Stimulated activated CD4-positive, alpha-beta T cell treated with anti-CD3 and anti-CD28 coated beads, Interleukin-4, amount 100 ng/mL, for 4 hours (primary cell): ENCODE measurements at places on chromosomes 3 and 15.

- no peak for DNase-seq
These were observed 761.7 kb upstream of the SEMA6D start for GRCh38 chr15:46955576-46955975.

DNA sequence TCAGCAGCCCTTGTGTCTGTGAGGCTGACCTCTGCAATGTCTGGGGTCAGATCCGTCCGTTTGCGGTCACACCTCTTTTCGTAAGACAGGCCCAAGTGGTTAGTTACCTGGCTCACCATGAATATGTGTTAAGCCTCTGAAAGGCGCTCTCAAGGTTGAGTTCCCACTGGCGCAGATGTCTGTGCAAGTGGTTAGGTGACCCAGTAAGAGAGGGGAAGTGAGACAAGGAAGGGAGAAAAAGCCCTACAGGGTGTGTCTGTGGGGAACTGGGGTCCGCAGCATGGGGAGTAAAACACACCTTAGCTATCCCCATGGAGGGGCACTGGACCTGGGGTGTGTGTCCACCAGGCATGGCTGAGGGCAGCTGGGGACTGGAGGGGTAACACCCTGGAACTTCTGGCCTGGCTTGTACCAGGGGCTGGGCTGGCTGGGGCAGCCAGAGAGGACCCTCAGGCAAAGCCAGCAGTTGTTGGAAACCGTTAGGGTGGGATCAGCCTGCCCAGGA, 391.6 kb upstream of the PROK2 start:
- no peak for DNase-seq

GRCh38 chr15:23866832-23867231, 179.7 kb upstream of the NDN start:
- DNase-seq: no peak

DNA sequence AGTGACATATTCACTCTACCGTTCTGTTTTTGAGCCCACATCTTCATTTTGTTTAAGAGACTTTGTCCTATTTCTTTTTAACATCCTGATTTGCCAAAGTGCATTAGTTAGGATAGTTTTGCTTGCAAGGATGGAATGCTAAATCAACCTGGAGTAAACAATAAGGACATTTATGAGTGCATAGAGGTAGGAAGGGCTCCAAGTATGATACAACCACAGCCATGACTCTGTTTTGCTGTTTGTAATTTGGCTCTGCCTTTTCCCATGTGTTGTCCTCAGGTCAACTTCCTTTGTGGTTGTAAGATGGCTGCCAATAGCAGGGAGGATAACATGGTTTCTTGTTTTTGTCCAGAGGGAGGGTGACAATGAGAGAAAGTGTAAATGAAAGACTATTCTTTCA, 66.4 kb upstream of the GOLIM4 start:
- no peak for DNase-seq

DNA sequence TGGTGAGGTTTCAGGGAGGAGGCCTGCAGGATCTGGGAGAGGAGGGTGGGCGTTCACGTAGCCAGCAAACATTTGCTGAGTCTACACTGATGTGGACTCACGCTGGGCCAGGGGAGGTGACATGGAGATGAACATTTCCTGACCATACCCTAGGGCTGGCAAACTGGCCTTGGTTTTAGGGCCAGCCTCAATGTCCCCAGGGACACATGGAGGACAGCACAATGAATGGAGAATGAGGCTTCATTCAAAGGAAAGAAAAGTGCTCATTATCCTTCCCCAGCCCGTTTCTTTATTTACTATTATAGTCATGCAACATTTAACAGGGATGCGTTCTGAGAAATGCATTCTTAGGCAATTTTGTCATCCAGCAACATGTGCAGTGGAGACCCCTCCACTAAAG, 26.8 kb downstream of the ACAN start:
- DNase-seq: no peak

DNA sequence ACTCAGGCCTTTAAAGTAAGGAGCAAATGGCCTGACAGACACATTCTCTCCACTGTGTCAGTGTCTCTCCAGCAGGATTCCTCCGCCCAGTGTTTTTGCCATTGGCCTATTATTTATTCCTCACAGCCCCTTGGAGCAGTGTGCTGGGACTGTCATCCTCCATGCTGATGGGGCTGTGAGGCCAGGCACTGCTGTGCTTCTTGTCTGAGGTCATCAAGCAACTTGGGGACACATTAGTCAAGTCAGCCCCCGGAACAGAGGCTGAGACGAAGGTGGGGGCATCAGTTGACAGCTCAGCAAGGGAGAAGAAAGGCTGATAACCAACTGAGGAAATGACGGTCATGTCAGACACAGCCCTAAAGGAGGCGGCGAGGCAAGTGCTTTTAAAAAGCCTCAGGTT, 67.4 kb downstream of the XXYLT1 start:
- DNase-seq: no peak

DNA sequence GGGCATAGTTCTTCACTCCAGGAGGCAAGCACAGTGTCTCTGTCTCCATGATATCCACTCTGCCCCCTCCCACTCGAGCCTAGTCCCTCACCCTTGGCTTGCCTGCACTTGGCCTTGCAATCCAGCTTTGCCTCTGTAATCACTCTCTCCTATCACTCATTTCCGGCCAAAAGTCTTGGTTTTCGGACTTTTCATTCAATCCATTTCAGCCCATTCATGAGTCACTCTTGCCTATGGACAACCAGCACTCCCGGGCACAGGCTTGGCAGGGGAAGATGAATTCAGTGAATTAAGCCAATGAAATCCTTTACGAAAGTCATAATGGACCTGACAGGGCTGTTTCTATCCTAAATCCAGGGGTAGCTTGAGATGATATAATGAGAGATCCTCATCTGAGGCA, 21.7 kb downstream of the DAZL start:
- DNase-seq: no peak

GRCh38 chr3:178397836-178398235, 138.4 kb upstream of the KCNMB2 start:
- DNase-seq: no peak

DNA sequence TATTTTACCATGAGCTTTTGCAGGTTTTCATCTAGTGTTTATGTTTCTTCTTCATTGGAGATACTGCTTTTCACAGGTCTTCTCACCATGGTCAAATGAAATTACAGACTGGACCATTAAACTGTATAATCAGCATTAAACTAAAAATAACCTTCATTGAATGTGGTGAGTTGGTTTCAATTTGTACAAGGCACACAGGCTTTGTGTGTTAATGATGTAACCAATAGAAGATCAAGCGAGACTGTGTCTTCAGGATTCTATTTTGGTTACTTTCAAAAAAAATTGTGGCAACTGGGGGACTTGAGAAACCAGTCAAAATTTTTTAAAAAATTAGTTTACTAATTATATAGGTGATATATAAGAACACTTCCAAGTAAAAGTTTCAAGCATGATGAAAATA, 54.3 kb upstream of the GCSAM start:
- DNase-seq: no peak

GRCh38 chr3:31409866-31410265, 122.9 kb upstream of the STT3B start:
- no peak for DNase-seq

- DNase-seq: no peak
These were observed 24.8 kb upstream of the RBP1 start for GRCh38 chr3:139564294-139564861.

DNA sequence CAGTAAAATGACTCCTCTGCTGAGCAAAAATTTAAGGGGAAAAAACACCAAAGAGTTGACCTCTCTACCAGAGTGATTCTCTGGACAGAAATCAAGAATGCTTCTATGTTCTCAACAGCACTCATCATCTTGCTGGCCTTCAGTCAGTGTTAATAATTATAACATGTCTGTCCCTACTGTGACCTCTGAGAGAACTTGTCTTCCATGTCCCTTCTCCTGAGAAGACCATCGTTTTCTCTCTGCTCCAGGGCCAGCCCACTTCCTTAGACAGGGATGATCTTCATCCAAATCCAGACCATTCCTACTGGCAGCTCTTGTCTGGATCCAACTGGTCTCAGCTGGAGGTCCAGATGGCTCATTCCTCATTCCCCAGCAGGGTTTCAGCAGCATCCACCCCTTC, 139.0 kb upstream of the NECTIN3 start:
- DNase-seq: no peak

DNA sequence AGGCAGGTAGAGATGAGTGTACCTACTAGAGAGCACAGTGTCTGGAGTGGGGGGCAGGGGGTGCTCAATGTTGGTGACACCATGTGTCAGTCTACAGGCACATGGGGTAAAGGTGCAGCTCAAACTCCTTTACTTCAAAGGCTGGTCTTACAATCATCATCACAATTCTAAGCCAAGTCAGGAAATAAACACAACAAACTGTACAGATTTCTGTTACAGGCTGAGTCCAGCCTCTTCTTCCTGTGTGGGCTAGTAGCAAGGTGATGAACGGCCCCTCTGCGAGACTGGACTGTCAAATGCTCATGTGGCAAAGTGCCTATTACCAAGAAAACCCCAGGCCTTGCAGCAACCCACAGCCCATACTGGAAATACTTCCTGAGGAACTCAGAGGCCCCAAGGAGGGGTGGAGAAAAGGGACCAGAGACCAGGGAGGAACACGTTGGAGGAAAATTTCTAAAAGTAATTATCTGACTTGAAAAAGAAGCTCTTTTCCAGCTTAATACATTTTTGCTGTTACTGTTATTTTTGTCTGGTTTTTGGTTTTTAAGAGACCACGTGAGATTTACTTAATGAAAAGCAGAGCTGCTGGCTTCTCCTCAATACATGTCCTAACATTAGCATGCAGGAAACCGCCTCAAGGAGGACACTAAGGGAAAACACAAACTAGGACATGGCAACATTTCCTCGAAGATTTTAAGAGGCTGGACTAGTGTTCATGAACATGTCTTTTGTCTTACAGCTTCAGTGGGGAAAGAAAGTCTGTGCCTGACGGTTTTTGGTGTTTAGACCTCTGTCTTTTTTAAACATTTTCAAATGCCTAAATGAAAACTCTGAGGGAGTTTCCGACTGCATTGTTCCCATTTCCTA, 29.5 kb downstream of the TBC1D2B start:
- no peak for DNase-seq

DNA sequence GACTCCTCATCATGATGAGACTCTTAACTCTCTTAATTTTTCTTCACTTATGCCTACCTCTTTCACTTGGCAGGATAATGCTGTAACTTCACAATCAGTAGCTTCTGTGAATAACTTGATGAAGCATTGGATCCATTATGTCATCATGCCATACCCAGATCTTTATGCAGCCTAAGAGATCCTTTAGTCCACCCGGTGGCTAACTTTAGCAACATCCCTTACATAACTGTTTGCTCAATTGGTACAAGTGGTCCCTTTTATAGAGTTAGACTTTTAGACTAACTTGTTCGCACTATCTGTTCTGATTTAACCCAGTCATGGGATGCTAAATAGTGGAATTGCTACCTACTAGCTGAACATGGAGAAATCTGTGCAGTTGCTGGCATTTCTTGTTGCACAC, 184.5 kb downstream of the USP13 start:
- DNase-seq: no peak

DNA sequence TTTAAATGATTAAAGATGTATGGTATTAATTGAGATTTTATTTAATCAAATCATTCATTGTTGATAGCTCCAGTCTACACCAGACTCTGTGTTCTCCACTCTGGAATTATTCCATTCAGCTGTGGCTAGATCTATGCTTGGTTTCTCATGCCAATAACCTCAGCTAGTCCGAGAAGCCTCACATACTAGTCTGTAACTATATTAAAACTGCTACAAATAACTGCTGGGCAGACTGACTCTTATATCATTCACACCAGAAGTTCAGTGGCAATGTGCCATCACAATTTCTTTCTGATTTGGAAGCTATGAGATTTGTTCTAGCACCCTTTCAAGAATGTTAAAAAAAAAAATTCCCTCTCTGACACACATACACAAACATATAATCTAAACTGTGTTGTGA, 947.3 kb downstream of the ROBO1 start:
- DNase-seq: no peak

GRCh38 chr3:197549261-197549885, 6.4 kb downstream of the BDH1 start:
- DNase-seq: no peak

GRCh38 chr3:12627370-12627769, 36.5 kb downstream of the RAF1 start:
- no peak for DNase-seq

- DNase-seq: no peak
These were observed 6.1 kb upstream of the USP8 start for GRCh38 chr15:50418041-50418583.

DNA sequence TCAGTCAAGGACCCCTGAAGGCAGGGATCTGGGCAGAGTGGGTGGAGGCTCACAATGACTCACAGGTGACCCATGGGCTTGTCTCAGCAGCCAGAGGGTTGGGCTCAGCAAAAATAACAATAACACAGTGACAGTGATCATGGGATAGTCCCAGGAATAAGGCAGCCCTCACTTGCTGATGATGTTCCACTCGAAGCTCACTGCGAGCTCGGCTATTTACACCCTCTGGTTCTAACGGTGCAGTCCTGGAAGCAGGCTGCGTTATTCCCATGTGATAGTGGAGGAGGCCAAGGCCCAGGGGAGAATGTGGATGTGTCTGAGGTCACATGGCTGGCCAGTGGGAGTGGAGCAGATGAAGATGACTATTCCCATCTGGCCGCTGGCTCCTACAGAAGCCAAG, 16.2 kb downstream of the CCDC33 start:
- no peak for DNase-seq

DNA sequence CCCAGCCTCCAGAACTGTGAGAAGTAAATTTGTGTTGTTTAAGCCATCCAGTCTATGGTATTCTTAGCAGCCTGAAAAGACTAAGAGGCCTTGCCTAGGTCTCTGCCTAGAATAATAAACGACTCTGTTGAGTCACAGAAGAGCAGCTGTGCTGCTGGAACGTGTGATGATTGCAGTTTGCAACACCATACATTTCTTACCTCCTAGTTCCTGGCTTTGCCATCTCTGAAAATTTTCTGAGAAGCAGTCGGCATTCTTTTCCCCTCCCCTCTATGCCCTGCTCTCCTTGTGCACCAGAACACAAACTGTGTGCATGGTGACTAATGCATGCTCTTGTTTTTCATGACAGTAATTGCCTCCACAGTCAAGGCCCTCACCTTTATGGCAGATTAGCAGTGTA, 301.3 kb downstream of the IL20RB start:
- no peak for DNase-seq

DNA sequence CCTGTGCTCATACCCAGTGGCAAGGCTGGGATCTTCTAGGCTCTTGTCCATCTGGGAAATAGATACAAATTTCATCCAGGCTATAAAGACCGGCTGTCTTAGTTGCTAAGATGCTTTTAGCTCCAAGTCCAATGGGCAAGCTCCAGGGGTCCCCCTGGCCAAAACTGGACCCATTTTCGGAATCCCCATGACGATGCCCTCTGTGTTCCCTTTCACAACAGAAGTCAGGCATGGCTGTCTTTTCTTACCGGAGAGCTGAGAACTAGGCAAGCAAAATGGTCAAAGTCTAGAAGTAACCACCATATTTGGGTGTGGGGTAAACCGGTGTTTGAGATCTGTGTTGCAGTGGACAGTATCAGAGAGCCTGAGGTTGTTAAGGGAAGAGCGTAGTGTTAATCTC, 1.0 kb downstream of the GLYCTK start:
- DNase-seq: no peak

GRCh38 chr3:115226844-115227445, 79.9 kb upstream of the ZBTB20 start:
- no peak for DNase-seq
